ENCODE measurements at places on chromosomes 4 and X.
A peak's percentile ranks its signal among the peaks of the same experiment; 100 is the strongest.

DNA sequence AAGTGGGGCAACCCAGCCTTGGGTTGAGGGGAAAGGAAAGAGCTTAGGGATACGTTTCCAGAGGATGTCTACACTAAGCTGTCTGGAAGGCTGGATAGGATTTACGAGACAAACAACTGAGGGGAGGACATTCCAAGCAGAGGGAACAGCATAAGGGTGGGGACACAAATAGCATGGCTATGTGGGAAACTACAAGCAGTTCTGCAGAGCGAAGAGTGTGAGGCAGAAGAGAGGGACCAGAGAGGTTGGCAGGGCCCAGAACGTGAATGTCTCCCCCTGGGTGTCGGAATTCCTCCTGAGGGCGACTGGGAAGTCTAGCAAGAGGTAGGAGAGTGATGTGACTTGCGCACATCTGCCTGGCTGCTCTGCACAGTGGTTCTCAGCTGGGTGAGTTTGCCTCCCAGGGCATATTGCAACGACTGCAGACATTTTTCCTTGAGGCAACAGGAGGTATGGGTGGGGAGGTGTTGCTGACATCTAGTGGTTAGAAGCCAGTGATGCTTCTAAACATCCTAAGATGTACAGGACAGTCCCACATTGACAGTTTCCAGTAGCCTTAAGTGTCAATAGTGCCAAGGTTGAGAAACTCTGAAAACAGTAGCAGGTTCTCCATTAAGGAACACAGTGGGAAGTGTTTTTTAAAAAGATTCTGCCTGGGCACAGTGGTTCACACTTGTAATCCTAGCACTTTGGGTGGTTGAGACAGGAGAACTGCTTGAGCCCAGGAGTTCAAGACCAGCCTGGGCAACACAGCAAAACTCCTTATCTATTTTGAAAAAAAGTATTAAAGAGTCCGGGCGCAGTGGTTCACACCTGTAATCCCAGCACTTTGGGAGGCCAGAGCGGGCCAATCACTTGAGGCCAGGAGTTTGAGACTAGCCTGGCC lies 9.2 kb downstream of the NDUFA1 start:
- DNase-seq: peak; percentile 20

- DNase-seq: no peak
These were observed 14.6 kb downstream of the SAT1 start for GRCh38 chrX:23797371-23798128.

DNA sequence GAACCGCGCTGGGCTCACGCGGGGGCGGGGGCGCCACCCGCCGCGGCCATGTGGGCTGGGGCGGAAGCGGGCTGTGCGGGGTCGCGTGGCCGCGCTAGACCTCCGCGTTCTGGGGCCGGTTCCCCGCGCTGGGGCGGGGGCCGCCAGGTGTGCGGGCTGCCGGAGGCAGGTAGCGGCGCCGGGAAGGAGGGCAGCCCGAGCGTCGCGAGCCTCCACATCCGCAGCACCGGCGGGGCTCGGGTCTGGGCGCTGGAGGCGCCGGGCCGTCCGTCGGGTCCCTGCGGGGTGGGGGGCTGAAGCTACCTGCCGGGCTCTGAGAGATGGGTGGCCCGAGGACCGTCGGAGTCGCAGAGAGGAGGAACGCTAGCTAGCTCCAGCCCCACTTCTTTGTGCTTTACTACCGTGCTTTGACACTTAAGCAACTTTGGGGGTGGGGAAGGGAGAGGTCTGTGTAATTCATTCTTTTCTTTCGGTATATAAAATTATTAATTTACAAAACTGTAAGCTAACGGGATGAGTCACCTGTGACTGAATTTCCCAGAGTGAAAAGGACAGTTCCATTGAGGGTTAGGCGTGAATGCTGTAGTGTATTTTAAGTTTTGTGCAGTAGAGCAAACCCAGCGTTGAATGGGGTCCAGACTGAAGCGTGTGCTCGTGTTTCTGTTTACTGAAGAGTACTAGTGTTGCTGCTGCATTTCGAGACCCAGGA lies 689 bp downstream of the METAP1 start:
- no peak for DNase-seq

- no peak for DNase-seq
These were observed 293.2 kb upstream of the PRPS2 start for GRCh38 chrX:12497832-12498591.

DNA sequence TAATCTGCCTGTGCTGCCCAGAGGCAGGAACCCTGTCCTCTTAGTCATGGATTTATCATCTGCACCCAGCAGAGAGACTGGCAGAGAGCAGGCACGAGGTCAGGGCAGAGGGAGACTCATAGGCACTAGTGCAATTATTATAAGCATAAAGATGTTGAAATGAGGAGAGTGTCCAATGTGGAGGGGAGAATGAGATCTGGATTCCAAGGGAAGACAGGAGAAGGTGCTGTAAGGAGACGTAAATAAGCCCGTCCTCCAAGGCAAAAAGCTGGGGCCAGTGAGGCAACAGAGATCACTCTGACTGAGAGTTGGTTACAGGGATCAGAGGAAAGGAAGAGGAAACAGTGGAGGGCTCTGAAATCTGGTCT lies 406.2 kb downstream of the MAPK10 start:
- DNase-seq: no peak

DNA sequence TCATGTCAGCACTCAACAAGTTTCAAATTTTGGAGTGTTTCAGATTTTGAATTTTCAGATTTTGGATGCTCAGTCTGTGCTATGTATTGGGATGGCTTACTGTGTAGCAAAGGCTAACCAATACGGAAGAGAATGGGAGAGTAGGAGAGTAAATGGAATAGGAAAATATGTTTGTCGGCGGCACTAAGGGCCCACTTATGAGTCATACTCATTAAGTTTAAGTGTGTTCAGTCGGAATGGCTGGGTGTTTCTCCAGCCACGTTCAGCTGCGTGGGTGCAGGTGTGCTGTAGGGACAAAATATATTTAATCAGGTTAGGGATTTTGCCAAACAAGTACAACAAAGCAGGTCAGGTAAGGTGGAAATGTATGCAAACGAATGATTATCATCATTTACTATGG lies 13.6 kb downstream of the FTHL17 start:
- DNase-seq: no peak

- no peak for DNase-seq
These were observed 30.4 kb downstream of the FAM13A start for GRCh38 chr4:89026542-89026941.

GRCh38 chrX:16946971-16947562 lies 609 bp downstream of the REPS2 start:
- DNase-seq: peak; percentile 9

DNA sequence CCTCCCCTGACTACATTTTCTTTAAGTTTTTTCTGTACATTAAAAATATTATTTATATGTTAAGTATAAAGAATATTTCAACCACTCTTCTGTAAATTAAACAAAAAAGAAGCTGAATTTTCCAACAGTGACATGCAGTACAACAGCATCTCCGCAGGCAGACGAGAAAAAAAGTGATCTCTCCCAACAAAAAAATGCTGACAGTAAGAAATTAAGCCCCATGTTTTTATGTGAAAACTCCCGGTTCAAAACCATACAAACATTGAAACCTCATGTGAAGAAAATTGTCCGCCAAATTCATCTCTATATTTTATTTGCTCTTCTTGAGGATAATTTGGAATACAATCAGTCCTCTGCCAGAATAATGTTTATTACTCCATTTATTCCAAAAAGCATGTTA lies 20.1 kb upstream of the CD99 start:
- DNase-seq: no peak

- no peak for DNase-seq
These were observed 79.1 kb downstream of the OTC start for GRCh38 chrX:38431525-38431924.

- no peak for DNase-seq
These were observed 38.5 kb upstream of the IL13RA1 start for GRCh38 chrX:118688935-118689334.

GRCh38 chr4:155684892-155685541 lies 18.4 kb downstream of the GUCY1A1 start:
- no peak for DNase-seq

DNA sequence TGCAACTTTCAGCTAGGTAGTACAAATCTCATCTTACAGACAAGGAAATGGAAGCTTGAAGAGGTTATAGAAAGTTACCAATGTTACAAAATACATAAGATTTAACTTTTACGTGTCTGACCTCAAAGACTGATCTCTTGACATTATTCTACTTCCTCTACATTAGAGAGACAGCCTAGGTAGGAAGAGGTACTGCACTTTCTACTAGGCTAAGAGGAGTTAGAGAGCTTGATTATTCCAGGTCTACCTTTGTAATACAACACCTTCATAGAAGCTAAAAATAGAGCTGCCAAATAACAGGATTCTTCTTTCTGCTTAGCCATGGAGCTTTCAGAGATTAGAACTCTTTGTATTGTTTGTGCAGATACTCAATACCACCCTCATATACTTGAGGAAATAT lies 147.6 kb upstream of the NPY2R start:
- DNase-seq: no peak

GRCh38 chr4:8039853-8040252 lies 100.2 kb upstream of the AFAP1 start:
- DNase-seq: no peak

- no peak for DNase-seq
These were observed 77.5 kb downstream of the MAGED4 start for GRCh38 chrX:52262195-52262546.

GRCh38 chrX:134936542-134936941 lies 54.2 kb upstream of the SMIM10 start:
- no peak for DNase-seq

- DNase-seq: no peak
These were observed 126.5 kb downstream of the KIT start for GRCh38 chr4:54784161-54784671.

DNA sequence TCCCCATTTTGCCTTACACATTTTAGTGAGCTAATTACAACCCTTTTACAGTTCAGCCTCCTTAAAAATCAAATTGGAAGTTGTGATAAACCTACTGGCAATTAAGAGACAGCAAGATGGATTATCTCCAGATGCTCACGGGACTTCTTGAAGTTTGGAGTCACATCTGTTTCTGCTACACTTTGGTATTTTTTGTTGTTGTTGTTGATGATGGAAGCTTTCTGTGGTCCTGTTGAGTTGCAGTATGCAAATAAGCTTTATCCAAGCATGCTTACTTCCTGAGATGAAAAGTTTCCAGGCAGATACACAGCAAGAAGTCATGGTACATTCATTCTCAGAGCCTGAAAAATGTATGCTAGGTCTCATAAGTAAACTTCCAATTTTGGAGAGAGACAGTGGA lies 670.0 kb upstream of the AMOT start:
- no peak for DNase-seq

- peak; percentile 84 for DNase-seq
These were observed 230.2 kb upstream of the STK26 start for GRCh38 chrX:131792789-131793462.
